ENCODE measurements at places on chromosomes 4 and X.

DNA sequence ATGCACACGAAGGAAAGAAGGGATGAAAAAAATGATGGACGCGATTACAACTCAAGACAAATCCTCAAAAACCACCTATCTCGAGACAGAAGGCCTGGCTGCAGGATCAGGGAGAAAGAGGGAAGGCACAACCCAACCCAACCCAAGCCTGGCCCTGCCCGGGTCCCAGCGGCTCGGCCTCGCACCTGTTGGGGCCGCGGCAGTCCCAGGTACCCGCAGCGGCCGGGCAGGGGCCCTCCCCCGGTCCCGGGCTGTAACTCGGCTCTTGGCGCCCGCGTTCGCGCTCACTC lies 464 bp downstream of the RASGEF1B start:
- no peak for DNase-seq

DNA sequence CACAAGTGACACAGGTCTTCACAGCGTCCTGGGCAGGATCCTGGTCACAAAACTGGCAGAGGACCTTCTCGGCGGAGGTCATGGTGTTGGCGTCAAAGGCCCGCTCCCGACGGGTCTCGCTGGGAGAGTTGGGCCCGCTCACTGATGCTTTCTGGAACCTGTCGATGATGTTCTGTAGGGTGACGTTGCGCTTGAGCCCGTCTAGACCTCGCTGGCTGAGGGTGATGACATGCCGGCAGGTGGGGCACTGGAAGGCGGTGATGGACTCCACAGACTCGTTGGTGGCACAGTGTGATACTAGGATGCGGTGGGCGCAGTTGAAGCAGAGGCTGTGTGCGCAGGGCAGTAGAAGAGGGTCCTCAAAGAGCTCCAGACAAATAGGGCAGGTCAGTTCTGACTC lies 53.2 kb downstream of the MID1 start:
- DNase-seq = no peak

GRCh38 chr4:185437809-185438208 lies 12.0 kb upstream of the UFSP2 start:
- no peak for DNase-seq

- DNase-seq = no peak
These were observed 4.0 kb downstream of the SRPX start for GRCh38 chrX:38216642-38217041.

DNA sequence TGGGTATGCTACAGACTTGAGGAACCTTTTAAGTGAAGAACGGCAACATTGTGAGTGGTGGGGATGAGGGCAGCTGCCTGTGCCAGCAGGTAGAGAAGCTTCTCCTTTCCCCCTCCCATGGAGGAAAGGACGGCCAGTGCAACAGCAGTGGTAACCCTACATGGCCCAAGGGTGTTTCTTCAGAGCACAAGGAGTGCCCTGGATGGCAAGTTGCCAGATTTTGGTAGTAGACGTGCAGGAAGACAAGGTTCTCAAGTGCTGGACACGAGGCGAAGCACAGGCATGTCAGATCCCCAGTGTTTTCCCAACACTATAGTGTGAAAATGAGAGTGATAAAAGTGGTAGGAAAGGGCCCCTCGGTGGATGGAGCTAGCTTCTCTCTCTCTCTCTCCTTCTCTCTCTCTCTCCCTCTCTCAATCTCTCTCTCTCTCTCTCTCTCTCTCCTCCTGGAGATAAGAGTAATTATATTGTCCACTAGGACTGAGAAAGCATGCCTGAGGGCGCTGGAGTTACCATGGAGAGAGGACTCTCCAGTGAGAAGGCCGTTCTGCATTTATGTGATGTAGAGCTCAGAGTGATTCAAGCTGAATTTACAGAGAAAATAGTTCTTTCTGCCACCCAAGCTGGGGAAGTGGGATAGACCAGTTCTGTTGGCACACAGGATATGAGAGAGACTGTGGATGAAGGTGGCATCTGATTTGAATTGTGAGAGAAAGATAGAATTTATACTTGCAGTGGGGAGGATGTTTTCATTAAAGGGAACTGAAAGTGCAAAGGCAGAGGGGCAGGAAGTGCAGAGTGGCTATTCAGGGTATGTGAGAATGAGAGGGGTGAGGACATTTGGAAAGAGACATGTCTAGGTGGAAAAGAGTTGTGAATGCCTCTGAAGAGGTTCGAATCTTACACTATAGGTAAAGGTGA lies 25.7 kb upstream of the TRPC3 start:
- DNase-seq = no peak

- no peak for DNase-seq
These were observed 1.6 kb downstream of the SH3RF1 start for GRCh38 chr4:169268951-169269760.

GRCh38 chr4:122996350-122996749 lies 74.0 kb upstream of the NUDT6 start:
- no peak for DNase-seq

DNA sequence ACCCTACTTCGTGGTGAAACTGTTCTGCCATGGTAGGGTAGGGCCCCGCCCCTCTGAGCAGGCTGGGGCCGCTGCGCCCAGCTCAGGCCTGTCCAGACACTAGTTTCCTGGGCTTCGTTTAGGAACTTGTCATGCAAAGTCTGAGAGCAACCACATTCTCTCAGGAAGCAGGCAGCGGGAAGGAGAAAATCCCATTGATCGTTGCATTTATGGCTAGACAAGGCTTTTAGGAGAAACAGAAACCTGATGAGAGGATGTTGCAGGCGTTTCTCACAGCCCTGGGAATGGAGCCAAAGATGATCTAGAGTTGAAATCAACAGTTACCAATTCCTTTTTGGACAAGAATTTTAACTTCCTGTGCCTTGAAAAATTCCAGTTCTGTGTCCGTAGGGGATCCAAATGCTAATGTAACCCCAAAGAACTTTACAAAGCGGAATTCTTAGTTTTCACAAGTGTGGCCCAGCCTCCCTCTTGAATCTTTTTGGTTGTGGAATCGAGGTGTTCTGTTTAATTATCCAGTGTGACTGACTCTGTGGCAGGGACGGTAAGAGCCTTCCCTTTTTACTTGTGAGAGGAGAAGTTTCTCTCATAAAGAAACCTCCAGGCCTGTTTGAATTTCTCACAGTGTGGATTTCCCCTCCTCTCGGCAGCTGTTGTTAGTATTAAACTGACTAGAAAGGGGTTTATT lies 4.5 kb upstream of the CXCL9 start:
- no peak for DNase-seq

All from stimulated activated CD4-positive, alpha-beta T cell treated with anti-CD3 and anti-CD28 coated beads, Interleukin-15, amount 100 ng/mL, for 1 hour (primary cell).